ENCODE measurements at places on chromosomes 1 and 21. TPM values are rescaled to one million over a fixed set of nuclear protein-coding genes. Genes with fewer than 3 reads are reported as not detected.

The RWDD3 gene
- total RNA-seq, result 10.3 TPM

The MLLT11 gene
- total RNA-seq, result 12.3 TPM

The HES3 gene
- not detected for total RNA-seq

The C1orf115 gene
- total RNA-seq, result 5.9 TPM

DNA sequence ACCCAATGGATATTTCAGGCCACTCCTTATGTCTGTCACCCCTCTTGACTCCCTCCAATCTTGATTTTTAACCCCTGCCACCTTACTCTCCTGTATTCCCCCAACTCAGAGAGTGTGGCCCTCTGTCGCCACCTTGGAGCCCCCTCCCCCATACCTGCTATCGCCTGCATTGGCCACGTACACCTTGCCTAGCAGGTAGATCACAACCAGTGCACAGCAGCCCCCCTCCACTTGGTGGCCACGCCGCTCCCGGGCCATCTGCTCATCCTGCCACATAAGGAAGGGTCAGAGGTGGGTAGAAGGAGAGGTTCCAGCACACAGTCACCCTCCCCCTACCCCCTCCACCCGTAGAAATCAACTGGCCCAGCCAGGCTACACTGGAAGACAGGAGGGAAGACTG lies 2.9 kb downstream of the PPM1J start:
- DNase-seq, result no peak

GRCh38 chr1:30906631-30907441 lies 1.7 kb downstream of the SDC3 start:
- DNase-seq, result no peak

- DNase-seq, result peak; percentile 72
Observed at GRCh38 chr1:67149179-67149770, 14.5 kb upstream of the C1orf141 start.

DNA sequence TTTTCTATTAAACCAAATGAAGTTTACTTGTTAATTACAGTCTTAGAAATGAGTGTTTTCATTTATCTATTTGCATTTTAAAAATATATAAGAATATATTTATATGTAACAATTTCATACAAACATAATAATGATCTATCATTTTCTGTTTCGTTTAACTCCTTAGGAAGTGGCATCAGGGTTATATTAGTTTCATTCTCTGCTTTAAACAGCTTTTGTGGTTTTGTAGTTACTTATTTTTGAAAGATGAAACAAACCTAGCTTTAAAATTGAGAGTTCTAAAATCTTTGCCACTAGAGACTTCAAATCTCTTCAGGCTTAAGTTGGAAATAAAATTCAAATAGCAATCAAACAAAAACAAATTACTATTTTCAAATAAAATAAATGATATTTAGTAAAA lies 2110.6 kb downstream of the MRPL39 start:
- DNase-seq, result no peak

GRCh38 chr1:228804640-228805413 lies 69.5 kb downstream of the RHOU start:
- no peak for DNase-seq

DNA sequence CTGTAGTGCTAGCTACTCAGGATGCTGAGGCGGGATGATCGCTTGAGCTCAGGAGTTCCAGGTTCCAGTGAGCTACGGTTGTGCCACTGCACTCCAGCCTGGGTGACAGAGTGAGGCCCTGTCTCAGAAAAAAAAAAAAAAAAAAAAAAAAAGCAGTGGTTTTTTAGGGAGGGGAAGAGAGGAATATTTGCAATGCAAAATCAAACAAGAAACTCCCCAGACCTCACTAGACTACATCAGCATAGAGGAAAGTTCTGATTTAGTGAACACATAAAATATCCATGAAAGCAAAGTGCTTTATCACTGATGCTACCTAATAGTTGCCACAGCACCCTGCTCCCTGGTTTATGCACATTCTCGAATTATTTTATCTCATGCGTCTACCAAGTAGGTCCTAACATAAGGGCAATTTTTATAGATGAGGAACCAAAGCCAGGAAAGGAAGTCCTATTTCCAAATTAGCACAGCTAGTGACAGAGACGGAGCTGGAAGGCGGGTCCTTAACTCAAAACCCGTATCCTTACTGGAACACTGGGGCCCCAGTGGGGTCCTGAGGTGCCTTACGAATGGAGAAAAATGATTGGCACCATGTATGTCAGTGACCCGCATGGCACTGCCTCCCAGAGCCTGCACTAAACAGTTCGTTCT lies 50.7 kb upstream of the GPR157 start:
- no peak for DNase-seq

- DNase-seq, result peak; percentile 62
Observed at GRCh38 chr1:239952348-239953308, 139.1 kb upstream of the FMN2 start.

DNA sequence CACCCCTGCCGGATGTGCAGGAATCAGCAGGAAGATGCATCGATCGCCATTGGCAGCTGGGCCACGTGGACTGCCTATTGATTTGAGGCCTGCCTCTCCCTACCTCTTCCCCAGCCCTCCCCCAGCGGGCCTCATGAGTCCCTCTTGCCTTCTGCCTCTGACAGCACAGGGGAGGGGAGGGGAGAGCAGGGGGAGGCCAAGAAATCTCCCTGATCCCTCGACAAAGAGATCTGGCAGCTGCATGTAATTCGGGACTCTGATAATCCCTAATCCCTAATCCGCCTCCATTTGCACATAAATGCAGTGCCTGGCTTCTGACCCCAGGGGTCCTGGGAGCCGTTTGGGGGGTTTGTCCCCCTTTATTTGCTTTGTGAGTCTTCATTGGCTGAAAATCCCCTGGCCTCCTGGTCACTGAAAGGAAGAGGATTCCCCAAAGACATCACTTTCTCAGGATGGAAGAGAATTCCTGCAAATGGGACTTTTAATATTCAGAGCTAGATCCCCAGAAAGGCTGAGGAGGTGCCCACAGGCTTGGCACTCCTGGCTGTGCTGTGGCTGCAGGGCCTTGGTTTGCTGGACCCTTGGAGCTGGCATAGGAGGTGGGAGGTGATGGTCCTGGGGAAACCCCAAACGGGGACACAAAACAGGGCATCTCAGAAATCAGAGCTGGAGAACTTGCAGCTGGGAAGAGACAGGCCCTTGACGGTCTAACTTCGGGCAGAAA lies 239.4 kb upstream of the POU3F1 start:
- DNase-seq, result no peak

DNA sequence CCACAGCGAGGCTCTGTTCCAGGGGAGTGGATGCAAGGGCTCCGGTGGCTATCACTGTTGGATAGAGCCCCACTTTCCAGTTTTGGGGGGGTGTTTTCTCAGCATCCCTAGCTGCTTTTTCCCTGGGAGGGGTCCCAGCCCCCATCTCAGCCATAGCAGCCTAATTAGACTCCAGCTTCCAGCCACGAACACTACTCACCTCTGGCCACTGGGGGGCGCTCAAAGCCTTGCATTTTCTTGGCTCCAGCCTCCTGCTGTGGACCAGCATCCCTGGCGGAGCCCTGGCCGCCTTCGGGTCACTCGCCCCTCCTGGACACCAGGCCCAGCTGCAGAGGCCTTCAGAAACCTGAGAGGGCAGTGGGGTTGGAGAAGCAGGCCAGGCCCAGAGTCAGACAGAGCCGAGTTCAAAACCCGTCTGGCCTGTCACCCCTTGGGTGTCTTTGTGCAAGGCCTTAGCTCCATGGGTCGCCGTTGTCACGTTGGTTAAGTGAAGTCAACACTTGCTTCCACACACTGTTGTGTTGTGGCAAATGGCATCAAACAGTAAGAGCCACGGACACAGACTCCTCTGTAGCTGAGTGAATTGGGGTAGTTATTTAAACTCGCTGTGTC lies 93.5 kb upstream of the ACTL8 start:
- DNase-seq, result peak; percentile 60

GRCh38 chr1:221631556-221631955 lies 110.3 kb downstream of the DUSP10 start:
- DNase-seq, result no peak

All from PC-3 (cell line).